CD8-positive, alpha-beta T cell (primary cell): ENCODE measurements at places on chromosomes 3 and 15.

GRCh38 chr3:179957264-179957845, 79.4 kb downstream of the PEX5L start:
- no peak for DNase-seq

- no peak for DNase-seq
Measured at GRCh38 chr15:30973379-30973778, 18.0 kb downstream of the MTMR10 start.

GRCh38 chr3:43729707-43730414, 39.1 kb downstream of the ABHD5 start:
- no peak for DNase-seq

GRCh38 chr3:142802891-142803290, 79.1 kb downstream of the TRPC1 start:
- no peak for DNase-seq

- no peak for DNase-seq
Measured at GRCh38 chr3:54817628-54818027, 110.2 kb downstream of the LRTM1 start.

GRCh38 chr3:178743297-178743696, 207.1 kb downstream of the KCNMB2 start:
- no peak for DNase-seq

DNA sequence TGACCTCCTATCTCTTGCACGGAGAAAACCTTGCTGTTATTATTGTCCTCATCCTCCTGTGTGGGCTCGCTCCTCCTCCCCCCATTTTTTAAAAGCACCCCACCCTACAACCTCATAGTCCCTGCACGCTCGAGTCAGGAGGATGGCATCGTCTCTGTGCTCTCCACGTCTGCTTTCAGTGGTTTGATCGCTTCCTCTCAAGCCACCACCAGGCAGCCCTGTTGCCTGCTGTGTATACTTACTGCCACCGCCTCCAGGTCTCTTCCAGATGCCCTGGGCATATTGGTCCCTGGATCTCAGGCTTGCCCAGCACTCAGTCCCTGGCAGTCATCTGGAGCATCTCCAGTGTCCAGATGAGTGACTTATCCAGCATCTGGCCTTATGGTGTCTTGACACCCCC, 42.1 kb upstream of the GCNT3 start:
- DNase-seq: no peak

- DNase-seq: no peak
Measured at GRCh38 chr3:184059424-184059823, 6.6 kb downstream of the HTR3C start.

GRCh38 chr3:157373783-157374182, 62.9 kb upstream of the PTX3 start:
- no peak for DNase-seq

- no peak for DNase-seq
Measured at GRCh38 chr15:81410318-81410753, 36.3 kb upstream of the TMC3 start.

GRCh38 chr3:146404436-146404835, 64.9 kb downstream of the PLSCR2 start:
- DNase-seq: no peak
